SK-N-MC (cell line): ENCODE measurements at places on chromosomes 13 and 19.

GRCh38 chr19:32809254-32809653, 60.3 kb downstream of the SLC7A9 start:
- DNase-seq, result no peak

- no peak for DNase-seq
Observed at GRCh38 chr19:18899624-18900560, 3.9 kb upstream of the CERS1 start.

DNA sequence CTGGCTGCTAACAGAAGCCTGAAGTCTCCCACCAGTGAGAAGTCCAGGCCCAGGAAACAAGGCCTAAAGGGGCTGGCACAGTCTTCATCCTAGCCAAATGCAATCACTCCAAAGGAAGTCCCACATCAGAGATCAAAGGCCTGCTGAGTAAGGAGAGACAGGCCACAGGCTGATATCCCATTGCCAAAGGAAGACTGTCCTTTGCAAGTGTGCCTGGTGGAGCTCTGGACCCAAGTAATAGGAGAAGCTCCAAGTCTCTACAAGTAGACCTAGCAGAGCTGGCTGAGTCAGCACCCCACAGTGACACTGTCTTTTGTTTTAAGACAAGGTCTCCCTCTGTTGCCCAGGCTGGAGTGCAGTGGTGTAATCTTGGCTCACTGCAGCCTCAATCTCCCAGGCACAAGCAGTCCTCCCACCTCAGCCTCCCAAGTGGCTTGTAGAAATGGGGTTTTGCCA, 4.5 kb downstream of the DBP start:
- DNase-seq, result no peak

GRCh38 chr19:9986787-9987281, 23.5 kb downstream of the COL5A3 start:
- no peak for DNase-seq

- DNase-seq, result no peak
Observed at GRCh38 chr19:6590827-6591319, at the start of gene CD70. Gene CD70 (minus strand): TSS chr19:6591150. CDS start chr19:6591002, 148 bp downstream.
